ENCODE measurements at places on chromosomes 5 and 9.

- DNase-seq = no peak
These were observed 5.3 kb upstream of the PRDM12 start for GRCh38 chr9:130658893-130659698.

DNA sequence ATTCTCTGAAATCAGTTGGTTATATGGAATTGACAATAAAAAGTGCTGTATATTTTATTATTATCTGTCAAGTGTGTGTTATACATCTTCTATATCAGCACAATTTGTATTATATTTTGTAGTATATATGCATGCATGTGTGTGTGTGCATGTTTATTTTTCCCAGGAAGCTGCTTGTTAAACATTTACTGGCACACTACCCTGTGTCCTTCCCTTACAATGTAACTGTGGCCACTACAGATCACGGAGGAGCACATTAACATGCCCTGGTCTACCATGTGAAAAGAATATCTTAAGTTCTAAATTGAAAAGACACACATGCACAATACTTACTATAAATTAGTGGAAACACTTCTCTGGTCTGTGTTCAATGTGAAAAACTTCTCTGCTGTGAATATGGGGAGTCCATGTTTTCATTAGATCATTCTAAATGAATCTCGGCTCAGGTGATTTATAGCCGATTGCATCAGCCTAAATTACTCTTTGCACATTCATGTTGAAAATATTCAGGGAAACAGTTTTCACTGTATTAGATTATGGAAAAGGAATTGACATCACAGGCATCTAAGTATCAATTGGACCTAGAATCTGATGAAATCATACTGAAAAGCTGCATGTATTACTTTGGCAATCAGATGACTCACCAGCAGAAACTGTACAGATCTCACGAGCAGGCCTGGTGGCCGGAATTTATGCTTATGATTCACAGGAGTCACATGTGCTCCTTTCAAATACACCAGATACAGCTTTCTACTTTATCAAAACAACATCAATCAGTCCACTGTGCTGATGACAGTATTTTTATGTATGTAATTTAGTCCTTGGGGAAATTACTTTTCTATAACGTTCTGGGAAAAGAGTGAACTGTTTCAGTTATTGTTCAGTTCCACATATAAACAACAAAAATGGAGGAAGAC, 39.4 kb downstream of the LURAP1L start:
- DNase-seq = no peak

DNA sequence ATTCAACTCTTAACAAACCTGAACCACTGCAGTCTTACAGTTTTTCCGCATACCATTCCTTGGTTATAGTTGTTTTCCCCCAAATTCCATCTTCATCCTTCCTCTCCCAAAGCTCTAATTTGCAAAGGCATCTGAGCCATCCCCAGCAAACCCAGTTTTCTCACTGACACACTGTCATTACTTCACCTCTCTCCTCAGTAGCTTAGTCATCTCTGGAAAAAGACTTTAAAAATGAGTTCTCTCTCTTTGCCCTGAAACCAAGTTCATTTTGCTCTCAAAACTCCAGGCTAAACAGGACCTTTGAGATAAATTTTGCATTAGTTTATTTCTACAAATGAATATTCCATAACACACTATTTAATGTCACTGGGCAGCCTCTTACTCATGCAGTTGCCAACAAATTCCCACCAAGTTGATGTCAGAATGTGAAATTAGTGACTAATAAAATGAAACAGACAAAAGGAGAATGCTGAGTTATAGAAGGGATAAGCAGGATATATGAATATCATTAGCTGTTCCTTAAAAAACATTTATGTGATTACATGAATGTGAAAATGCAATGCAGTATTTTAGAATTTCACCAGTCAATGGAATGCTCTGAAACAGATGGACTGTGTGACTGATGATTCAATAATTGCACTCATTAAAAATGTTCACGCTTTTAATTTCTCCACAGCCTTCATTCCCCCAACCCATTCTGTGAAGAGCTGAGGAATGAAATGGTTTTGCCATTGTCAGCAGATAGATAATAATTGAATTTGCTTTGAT, 107.4 kb upstream of the DMAC1 start:
- DNase-seq = no peak

DNA sequence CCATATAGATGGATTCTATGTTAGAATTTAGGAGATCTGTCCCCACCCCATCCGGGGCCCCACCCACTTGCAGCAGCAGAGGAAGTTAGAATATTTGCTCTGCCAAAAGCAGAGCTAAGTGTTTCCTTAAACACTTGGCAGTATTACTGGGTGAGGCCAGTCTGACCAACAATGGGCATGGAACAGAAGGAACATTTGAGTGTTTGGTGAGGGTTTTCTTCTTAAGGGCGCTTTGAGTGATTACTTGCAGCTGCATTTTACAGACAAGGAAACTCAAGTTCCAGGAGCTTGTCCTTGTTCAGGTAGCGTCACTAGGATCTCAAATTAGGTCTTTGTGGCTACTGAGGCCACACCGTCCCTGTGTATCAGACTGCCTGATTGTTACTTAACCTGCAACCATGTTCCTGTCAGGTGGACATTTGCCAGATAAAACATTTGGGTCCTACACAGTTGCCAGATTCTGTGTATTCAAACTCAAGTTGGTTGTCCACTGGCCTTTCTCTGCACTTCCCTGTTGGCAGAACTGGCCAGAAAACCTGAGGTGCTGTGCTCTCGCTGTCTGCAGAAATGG, 59.3 kb downstream of the SLC46A2 start:
- peak; percentile 23 for DNase-seq

GRCh38 chr9:134787601-134788531, 92.7 kb upstream of the FCN2 start:
- no peak for DNase-seq

GRCh38 chr5:142972064-142972570, 201.9 kb downstream of the ARHGAP26 start:
- no peak for DNase-seq
